ENCODE measurements at places on chromosomes 13 and 19.

GRCh38 chr19:3753631-3754410 is 7.7 kb downstream of the APBA3 start:
- no peak for DNase-seq

DNA sequence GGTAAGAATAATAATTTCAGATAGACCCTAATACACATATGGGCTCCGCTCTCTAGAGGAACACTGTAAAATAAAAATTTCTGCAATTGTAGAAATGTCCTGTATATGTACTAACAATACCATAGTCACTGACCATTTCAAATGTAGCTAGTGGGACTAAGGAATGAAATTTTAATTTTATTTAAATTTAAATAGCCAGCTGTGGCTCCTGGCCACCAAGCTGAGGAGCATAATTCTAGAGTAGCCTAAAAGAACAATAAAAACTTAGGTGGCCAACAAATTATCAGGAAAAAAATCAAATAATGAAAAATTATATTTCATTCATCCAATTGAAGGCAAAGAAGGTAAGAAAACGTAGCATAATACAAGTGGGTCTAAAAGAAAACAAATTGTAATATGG is 240.9 kb upstream of the MIR17HG start:
- no peak for DNase-seq

DNA sequence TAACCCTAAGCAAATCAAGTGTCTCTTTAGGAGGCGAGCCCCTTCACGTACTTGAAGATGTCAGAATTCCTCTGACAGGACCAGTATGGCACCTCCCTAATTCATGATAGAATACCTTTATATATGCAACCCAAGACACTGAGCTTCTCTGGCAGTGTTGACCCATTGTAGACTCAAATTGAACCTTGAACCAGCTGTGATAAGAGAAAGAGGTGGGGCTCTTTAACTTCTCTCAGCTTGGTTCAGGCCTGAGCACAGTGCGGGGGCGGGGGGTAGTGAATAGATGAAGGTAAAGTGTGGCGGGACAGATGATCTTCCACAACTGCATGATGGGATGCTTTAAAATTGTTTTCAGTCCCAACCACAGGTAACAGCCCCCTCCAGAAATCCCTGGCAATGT is 12.1 kb downstream of the MBNL2 start:
- no peak for DNase-seq

- DNase-seq, result no peak
Measured at GRCh38 chr19:39078436-39079200, 5.5 kb upstream of the ACP7 start.

- DNase-seq, result no peak
Measured at GRCh38 chr19:33712268-33712667, 84.4 kb upstream of the KCTD15 start.

GRCh38 chr13:97858161-97858560 is 95.3 kb upstream of the IPO5 start:
- no peak for DNase-seq

GRCh38 chr19:43612374-43612773 is 486 bp downstream of the SRRM5 start:
- DNase-seq, result no peak

GRCh38 chr13:65943708-65944107 is 1286.4 kb downstream of the PCDH9 start:
- no peak for DNase-seq

- DNase-seq, result no peak
Measured at GRCh38 chr13:29464105-29464679, 131.3 kb downstream of the SLC7A1 start.

GRCh38 chr19:17821190-17821589 is at the start of gene INSL3:
Gene INSL3 (minus strand): TSS chr19:17821519. CDS start chr19:17821506, 13 bp downstream.
- no peak for DNase-seq

- no peak for DNase-seq
Measured at GRCh38 chr13:34172048-34172447, 354.1 kb downstream of the RFC3 start.

DNA sequence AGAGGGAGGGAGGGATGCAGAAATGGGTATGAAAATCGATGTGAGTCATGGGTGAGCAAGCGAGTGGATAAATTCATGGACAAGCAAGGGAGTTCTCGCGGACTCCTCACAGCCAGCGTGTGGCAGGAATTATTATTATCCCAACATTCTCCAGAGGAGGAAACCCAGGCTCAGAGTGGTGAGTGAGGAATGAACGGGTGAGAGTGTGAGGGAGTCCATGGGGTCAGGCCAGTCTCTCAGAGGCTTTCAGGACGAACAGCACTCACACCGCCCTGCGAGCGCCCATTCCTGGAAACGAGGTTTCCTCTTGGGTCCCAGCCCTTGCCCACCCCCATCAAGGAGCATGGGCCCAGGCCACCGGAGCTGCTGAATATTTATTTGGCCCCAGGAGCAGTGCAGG is 6.3 kb upstream of the DNAAF3 start:
- no peak for DNase-seq

- no peak for DNase-seq
Measured at GRCh38 chr13:44763615-44764301, 187.6 kb upstream of the TSC22D1 start.

- no peak for DNase-seq
Measured at GRCh38 chr13:92842145-92842544, 384.5 kb upstream of the GPC6 start.

DNA sequence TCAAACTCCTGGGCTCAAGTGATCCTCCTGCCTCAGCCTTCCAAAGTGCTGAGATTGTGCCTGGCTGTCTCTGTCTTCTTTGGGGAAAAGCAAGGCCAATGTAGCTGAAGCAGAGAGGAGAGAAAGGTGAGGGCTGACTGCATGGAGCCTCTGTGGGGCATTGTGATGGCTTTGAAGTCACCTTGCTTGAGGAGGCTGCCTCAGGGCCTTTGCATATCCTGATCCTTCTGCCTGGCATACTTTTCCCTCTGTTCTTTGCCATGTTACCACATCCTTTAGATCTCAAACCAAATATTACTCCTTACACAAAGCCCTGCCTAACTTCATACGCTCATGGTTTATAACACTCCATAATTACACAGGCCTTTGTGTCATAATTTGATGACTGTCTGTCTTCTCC is 9.4 kb upstream of the PPP5C start:
- DNase-seq, result no peak

GRCh38 chr13:113753171-113753570 is 5.9 kb upstream of the TMEM255B start:
- DNase-seq, result no peak

GRCh38 chr13:44158881-44159632 is 214.6 kb upstream of the SERP2 start:
- no peak for DNase-seq

GRCh38 chr13:32471187-32471922 is 43.4 kb upstream of the N4BP2L1 start:
- no peak for DNase-seq

DNA sequence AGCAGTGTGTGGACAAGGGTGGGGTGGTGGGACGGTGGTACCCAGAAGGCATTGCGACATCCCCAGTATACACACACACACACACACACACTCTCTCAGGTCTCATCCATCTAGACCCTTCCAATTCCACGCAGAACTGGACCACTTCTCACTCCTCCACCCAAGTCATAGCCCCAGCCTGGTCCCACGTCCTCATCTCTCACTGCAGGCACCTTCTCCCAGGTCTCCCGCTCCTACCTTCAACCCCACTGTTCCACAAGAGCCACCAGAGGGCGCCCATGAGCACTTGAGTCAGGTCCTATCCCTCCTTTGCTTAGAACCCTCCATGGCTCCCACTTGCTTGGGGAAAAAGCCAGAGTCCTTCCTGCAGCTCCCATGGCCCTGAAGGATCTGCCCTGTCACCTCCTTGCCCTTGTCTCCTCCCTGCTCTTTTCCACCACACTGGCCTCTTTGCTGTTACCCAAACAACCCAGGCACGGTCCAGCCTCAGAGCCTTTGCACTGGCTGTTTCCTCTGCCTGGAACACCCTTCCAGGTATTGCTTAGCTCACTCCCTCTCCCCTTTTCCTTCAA is 62.6 kb downstream of the IER2 start:
- DNase-seq, result no peak

GRCh38 chr19:56476651-56477428 is at the start of gene ZNF667:
Gene ZNF667 (minus strand): TSS chr19:56477345. CDS start chr19:56462370, 14,975 bp downstream.
- no peak for DNase-seq

DNA sequence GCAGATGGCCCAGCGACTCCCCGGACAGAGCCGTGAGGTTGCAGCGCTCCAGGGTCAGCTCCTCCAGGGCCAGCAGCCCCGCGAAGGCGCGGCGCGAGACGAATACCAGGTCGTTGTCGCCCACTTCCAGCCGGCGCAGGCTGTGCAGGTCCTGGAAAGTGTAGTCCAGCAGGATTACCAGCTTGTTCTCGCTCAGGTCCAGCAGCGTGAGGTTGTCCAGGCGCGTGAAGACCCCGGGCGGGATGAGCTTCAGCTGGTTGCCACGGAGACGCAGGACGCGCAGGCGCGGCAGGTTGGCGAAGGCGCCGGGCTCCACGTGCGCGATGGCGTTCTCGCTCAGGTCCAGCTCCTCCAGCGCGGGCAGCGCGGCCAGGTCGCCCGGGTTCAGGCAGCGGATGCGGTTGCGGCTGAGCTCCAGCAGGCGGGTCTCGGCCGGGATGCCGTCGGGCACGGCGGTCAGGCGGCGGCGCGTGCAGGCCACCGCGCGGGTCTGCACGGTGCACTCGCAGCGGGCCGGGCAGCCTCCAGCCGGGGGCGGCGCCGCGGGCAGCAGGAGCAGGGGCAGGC is 9.3 kb upstream of the PEAK3 start:
- DNase-seq, result no peak

DNA sequence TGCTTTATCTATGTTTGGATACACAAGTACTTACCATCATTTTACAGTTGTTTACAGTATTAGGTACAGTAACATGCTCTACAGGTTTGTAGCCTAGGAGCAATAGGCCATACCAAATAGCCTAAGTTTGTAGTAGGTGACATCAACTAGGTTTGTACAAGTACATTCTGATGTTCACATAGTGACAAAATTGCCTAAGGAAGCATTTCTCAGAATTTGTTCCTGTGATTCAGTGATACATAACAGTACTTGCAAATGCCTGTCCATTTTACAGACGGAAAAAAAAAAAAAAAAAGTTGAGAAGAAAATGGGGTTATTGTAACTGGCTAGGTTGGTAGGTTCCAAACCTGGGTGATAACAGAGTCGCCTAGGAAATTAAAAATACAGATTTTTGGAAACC is 13.6 kb downstream of the UFM1 start:
- no peak for DNase-seq
